ENCODE measurements at places on chromosomes 13 and 19.

GRCh38 chr19:28710278-28710677 is 502.7 kb downstream of the UQCRFS1 start:
- DNase-seq = no peak

- no peak for DNase-seq
Measured at GRCh38 chr13:45402641-45403040, 15.5 kb downstream of the SLC25A30 start.

- no peak for DNase-seq
Measured at GRCh38 chr13:28699246-28699645, 19.5 kb downstream of the SLC46A3 start.

DNA sequence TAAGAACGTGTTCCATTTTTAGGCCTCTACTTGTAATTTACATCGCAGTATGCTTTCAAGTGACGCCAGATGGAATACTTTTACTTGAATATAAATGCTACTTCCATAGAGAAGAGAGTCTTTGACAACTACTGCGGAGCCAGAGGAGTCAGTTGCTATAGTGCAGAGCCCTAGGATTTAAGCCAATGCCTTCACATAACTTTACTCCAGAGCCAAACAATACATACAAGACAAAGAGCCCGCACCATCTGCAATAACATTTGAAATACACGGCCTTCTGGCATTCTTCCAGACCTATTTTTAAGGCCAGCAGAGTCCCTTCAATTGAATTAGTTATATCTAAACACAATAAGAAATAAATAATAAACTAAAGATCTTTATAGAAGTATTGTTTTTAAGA is 59.4 kb downstream of the XPO4 start:
- DNase-seq = no peak

GRCh38 chr19:48325265-48325910 is at the start of gene EMP3:
TSS of gene EMP3 (plus strand) at chr19:48325552. CDS start at chr19:48326845, 1,293 bp downstream.
- peak; percentile 84 for DNase-seq

GRCh38 chr13:100852146-100852545 is 177.6 kb upstream of the TMTC4 start:
- no peak for DNase-seq

GRCh38 chr13:32001154-32001768 is 30.3 kb upstream of the FRY start:
- DNase-seq = no peak

DNA sequence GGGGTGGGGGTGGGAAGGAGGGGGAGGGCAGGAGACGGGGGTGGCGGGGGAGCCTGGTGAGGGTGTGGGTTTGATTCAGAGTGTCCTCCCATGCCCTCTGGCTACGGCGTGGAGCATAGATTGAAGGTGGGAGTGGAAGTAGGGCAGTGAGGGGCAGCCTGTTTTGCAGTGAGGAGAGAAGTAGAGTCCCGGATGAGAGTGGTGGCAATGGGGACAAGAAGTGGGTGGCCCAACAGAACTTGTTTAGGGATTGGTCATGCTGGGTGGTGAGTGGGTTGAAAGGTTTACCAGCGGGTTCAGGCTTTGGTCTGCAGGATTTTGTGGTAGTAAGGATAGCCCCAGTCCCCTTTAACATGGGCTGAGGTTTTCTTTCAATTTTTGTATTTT is 35.5 kb downstream of the SIPA1L3 start:
- no peak for DNase-seq

DNA sequence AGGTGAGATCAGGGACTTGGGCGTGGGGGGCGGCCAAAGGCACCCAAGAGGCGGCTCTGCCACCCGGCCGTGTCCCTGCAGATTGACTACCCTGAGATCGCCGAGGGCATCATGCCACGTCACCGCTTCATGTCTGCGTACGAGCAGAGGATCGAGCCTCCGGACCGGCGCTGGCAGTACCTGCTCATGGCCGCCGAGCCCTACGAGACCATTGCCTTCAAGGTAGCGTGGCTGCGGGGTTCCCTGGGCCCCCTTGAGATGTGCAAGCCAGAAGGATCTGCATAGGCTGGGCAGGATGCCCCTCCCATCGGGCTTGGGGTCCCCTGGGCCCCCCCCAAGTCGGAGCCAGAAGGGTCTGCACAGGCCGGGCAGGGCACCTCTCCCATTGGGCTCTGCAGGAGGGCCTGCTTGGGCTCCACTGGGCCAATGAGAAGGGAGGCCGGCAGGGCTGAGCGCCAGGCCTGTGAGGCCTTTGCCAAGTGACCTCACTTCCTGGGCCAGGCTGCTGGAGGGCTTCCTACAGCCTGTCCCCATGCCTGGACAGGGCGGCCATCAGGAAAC is 2.2 kb upstream of the AMH start:
- DNase-seq = no peak

GRCh38 chr13:98664924-98665637 is 87.4 kb downstream of the SLC15A1 start:
- no peak for DNase-seq

- DNase-seq = no peak
Measured at GRCh38 chr13:63910511-63910910, 2494.9 kb upstream of the PCDH20 start.

DNA sequence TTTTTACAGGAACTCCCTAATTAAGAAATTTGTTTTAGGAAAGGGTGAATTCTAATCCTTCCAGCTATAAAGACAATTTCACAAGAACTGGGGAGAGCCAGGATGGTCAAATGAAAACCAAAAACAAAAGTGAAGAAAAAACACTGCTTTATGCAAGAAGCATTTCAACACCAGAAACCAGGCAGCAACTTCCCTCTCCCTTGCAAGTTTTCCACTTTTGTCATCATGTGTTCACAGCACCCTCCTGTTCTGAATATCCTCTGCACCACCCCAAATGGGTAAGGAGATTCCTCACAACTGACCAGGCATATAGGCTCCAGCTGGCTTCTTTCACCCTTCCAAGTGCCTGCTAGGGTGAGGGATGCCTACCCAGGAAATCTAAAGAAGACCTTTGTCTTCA is 328.1 kb downstream of the TBC1D4 start:
- DNase-seq = no peak

GRCh38 chr13:51245583-51245982 is 23.4 kb downstream of the FAM124A start:
- DNase-seq = no peak

GRCh38 chr19:5827342-5827890 is 12.1 kb downstream of the FUT6 start:
- DNase-seq = no peak
